ENCODE measurements at places on chromosomes 6 and 20. TPM values are rescaled to one million over a fixed set of nuclear protein-coding genes. Genes with fewer than 3 reads are reported as not detected.
A peak's percentile ranks its signal among the peaks of the same experiment; 100 is the strongest.

EPB41L2 gene
- 117 TPM for total RNA-seq

CLDN20 gene
- not detected for total RNA-seq

CALHM4 gene
- total RNA-seq: not detected

HLA-DMB gene
- total RNA-seq: 0.09 TPM

DNA sequence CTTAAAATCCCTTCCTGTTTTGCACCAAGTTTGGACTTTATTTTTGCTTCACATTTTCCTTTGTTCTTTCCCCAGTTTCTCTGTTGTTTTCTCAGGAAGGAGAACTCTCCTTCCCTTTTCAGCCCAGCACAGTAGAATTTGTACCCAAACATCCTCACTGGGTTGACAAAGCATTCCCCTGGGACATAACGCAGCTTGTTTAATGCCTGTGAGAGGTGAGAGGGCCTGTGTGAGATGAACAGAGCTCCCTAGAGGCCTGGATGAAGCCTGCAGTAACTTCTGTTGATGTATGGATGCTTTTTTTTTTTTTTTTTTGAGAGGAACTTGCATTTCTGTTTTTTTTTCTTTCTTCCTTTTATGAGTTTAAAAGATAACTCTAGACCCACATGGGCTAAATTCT lies 104.9 kb upstream of the SLC22A23 start:
- peak; percentile 21 for DNase-seq

GRCh38 chr20:34970846-34971560 lies 15.3 kb downstream of the MYH7B start:
- no peak for DNase-seq

DNA sequence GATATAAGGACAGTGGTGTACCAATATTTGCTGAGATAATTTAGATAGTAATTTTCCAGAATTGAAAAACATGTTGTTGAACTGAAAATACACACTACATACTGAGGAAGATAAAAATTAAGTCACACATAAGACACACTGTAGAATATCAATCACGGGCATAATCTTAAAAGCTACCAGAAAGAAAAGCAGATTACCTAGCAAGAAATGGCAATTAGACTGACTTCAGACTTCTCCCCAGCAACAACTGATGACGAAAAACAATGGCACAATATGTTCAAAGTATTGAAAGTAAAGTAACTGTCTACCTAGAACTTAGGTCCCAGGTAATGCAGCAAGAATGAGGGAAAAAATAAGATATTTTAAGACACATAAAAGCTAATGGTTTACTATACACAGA lies 46.5 kb downstream of the NOL7 start:
- DNase-seq: no peak

DNA sequence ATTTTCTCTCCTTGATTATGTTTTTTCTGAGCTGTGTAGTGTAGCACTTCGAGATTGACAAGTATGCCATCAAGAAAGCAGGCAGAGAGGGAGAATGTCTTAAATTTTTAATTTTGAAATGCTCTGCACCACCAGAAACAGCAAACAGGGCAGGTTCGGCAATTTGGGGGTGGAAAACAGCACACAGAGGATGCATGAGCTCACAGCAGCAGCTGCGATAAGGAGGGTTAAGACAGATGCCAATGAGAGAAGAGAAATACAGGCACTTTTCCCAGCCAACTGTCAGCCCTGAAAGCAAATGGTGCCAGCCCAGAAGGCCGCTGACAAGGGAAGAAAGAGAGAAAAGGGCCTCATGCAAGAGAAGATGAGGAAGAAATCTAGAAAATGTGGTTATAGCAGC lies 15.1 kb upstream of the SNRPB2 start:
- no peak for DNase-seq

DNA sequence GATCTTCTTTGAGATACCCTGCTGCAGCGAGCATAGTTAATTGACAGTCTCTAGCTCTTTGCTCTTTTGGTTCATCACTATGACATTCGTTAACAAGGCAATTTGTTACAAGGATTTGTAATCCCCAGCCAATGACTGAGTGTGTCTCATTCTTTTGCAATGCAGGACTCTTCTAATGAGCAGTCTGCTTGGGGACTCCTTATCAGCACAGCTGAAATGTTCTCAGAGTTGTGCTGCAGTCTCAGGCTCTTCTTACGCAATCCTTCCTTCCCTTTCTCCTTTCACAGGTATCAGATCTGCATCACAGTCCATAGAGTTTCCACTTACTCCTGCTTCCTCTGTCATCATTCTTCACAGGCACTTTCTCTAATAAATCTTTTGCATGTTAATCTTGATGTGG lies 161.2 kb upstream of the OGFRL1 start:
- DNase-seq: no peak

DNA sequence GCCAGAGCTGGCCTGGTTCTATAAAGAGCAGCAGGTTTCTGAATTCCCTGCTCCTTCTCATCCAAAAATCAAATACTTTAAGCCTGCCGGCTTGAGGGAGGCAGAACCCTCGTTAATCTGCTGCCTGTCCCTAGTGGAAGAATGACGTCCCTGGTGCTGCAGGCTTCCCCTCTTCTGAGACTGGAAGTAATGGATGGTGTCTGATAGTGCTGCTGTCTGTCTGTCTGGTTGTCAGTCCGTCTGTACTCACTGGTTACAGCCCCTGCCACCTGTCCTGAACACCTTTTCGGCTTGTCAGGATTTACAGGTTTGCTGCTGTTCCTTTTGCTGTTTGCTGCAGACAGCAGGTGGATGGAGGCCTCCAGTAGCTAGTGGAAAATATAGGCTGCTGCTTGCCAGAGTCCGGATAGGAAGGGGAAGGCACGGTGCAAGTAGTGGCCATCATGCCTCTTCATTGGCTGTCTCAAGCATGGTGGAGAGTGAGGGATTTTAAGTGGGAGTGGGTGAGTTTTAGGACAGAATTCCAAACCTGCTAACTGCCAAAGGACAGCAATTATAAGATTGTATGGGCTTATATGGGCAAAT lies 2.5 kb downstream of the RIMS1 start:
- no peak for DNase-seq

DNA sequence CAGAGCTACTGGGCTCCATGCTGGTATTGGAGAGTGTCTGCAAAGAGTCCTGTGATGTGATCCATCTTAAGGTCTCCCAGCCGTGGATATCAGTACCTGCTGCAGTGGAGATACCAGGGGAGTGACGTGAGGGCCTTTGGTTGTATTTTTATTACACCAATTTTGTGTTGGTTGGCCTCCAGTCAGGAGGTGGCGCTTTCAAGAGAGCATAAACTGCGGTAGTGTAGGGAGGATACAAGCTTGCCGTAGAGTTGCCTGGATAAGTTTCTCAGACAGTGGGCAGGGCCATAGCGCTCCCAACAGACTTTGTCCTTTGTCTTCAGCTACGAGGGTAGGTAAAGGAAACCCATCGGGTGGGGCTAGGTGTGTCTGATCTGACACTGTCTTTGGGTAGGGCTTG lies 113.0 kb upstream of the CEP162 start:
- no peak for DNase-seq

- no peak for DNase-seq
Measured at GRCh38 chr6:159062564-159062945, 17.8 kb upstream of the TAGAP start.

DNA sequence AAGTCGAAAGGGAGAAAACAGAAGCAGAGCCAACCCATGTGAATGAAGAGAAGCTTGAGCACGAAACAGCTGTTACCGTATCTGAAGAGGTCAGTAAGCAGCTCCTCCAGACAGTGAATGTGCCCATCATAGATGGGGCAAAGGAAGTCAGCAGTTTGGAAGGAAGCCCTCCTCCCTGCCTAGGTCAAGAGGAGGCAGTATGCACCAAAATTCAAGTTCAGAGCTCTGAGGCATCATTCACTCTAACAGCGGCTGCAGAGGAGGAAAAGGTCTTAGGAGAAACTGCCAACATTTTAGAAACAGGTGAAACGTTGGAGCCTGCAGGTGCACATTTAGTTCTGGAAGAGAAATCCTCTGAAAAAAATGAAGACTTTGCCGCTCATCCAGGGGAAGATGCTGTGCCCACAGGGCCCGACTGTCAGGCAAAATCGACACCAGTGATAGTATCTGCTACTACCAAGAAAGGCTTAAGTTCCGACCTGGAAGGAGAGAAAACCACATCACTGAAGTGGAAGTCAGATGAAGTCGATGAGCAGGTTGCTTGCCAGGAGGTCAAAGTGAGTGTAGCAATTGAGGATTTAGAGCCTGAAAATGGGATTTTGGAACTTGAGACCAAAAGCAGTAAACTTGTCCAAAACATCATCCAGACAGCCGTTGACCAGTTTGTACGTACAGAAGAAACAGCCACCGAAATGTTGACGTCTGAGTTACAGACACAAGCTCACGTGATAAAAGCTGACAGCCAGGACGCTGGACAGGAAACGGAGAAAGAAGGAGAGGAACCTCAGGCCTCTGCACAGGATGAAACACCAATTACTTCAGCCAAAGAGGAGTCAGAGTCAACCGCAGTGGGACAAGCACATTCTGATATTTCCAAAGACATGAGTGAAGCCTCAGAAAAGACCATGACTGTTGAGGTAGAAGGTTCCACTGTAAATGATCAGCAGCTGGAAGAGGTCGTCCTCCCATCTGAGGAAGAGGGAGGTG lies 38.7 kb downstream of the ZBTB2 start:
- no peak for DNase-seq

GRCh38 chr6:166927935-166928643 lies 28.3 kb downstream of the RNASET2 start:
- DNase-seq: no peak

DNA sequence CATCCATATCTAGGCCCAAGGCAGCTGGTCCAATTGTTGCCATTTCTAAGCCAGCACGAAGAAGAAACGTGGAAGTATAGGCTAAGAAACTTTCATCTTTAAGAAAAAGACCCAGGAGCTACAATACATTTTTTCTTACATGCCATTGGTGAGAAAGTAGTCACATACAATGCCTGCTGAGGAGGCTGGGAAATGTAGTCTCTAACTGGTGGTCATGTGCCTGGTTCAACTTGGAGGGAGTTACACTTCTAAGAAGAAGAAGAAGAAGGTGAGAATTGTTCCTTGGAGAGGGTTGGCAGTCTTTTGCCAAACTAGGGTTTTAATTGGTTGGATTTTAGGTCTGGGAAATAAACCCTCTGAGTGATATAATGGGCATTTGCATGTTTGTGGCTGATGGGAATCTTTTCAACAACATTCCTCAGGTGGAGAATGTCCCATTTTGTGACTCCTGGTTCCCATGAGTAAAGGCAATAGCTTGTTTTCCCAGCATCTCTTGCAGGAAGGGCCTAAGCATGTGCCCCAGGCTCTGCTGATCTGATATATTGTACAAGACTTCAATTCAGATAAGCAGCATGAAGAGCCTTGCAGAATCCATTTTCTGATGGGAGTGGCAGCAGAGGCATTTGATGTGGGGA lies 47.0 kb upstream of the PREP start:
- DNase-seq: no peak

DNA sequence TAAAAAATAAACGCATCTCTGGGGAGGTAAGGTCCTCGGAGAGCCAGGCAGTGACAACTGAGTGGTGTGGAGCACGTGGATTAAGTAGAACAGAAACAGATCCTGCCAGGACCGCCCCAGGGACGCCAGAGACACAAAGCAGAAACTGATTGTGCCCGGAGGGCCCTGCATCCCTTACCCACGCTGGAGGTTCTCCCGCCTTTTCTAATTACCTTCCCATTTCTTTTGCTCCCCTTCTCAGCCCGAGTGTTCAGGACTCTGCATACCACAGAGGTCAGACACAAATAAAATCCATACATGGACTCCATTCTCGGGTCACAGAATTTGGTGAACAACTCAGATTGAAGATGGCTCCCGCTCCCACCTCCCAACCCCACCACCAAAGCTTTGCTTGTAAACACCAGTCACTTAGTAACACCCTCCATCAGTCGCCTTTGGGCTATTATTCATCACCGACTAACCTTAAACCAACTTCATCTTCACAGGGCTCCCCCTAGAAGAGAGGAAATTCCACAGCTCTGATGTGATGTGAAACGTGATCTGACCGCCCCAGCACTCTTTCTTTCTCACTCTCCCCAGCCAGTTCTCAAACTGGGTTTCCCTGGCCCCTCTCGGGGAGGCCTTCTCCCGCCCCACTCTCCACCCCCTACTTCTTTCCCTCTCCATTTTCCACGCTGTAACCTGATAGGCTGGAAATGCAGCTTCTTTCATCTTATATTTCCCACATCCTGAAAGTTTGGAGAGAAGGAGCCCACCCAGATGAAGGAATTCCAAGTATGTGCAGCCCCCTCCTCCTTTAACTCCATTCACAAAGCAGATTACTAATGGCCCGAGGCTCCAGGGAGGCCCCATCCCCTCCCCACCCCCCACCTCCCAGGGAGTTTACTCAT lies 32.5 kb upstream of the PIM1 start:
- DNase-seq: peak; percentile 96

DNA sequence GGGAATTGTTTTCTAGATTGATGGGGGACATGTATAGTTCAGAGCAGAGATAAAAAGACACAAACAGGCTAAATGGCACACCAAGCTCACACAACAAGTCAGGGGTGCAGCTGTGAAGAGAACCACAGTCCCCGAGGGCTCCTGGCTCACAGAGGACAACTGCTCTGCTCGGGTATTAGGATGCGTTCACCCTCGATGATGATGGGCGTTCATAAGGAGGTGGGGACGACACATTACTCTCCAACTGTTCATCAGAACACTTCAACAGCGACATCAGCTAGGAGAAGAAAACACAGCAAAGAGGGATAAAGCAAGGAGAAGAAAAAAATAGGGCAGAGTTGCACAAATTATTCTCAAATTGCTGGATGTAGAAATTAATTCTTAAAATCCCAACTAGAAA lies 174.8 kb upstream of the RREB1 start:
- no peak for DNase-seq

GRCh38 chr6:89689732-89690131 lies 51.2 kb upstream of the LYRM2 start:
- DNase-seq: no peak

Measured in fibroblast of the aortic adventitia (primary cell).